ENCODE measurements at places on chromosomes 4 and X.
A peak's percentile ranks its signal among the peaks of the same experiment; 100 is the strongest.

DNA sequence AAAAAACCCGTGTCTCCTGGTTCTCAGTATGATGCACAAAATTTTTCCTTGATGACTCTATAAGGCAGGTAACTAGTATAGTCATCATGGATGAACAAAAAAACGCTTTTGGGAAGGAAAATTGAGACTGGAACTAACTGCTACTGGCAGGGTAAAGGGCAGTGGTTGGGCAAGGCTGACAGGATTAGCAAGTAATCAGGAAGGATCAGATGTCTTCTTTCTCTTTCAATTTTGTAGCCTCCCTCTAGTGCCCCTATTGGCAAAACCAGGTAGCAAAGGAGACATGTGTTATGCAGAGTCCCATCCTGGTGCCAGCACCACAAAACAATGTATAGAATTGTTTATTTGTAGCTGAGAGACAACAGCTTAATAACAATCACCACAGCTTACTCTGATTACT is 12.8 kb upstream of the SLITRK4 start:
- no peak for DNase-seq

DNA sequence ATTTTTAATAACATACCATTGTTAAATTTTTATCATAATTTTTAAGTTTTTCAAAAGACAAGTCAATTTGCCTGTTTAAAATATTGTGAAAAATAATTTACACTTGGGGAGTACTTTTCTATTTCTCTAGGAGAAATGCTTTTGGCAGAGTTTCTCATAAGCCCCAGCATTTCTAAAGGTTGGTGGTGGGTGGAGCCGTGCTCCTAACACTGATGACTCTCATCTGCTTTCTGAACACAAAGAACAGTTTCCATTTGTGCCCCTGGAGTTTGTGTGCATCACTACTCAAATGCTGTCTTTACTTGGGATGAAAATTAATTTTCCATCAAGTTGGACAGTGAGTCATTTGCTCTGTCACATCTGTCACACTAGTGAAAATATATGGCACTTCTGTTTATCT is 57.6 kb downstream of the TNIP2 start:
- no peak for DNase-seq

GRCh38 chr4:140296335-140297220 is 76.9 kb upstream of the SCOC start:
- DNase-seq, result peak; percentile 97

GRCh38 chr4:182010876-182011275 is 232.3 kb upstream of the TENM3 start:
- peak; percentile 76 for DNase-seq

GRCh38 chrX:31136144-31136611 is 64.3 kb upstream of the FTHL17 start:
- no peak for DNase-seq

DNA sequence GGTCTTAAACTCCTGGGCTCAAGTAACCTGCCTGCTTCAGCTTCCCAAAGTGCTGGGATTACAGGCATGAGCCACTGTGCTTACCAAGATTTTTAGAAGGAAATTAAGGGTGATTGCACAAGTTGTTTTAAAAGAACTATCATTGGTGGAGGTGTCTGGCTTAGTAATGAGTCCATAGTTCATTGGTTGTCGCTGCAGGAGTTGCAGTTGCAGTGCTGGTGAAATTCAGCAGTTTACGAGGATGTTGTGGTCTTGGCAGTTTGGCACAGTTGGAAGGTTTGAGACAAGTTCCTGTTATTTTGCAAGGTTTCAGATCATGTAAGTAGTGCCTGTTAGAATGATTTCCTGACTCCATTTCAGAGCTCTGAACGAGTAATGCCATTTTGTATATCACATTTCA is 48.1 kb downstream of the RAB40AL start:
- peak; percentile 11 for DNase-seq

GRCh38 chr4:79308137-79308536 is 17.7 kb downstream of the NAA11 start:
- no peak for DNase-seq

- no peak for DNase-seq
Observed at GRCh38 chr4:107866726-107867125, 42.0 kb downstream of the SGMS2 start.

DNA sequence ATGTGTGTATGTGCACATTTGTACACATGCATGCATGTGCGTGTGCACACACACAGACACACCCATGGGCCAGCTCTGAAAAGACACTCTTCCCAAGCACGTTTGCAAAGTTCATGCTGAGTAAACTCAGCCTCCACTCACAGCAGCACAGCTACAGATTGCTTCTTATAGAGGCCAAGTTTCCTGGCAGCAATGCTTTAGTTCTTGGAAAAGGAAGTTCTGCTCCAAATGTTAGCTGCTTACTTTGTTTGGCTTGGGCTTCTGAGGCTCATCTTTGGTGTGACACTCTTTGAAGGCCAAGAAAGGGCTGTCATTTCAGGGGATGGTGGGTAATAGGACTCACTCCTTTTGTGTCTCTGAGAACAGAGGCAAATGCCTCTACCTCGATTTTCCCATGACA is 6.6 kb downstream of the PLP1 start:
- no peak for DNase-seq

DNA sequence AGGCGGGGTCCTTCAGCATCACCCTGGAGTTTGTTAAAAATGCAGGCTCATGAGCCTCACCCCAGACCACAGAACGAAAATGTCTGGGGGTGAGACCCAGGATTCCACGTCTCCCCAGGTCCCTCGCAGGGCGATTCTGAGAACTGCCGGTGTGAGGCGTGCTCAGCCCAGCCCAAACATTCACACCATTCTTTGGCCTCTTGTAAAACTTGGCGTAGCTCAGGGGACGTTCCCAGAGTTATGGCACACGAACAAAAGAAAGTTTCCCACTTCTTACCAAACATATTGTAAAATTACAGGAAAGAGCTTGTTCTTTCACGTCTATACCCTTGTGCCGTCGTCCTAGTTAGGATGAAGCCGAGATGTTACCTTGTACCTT is 12.9 kb downstream of the CD99 start:
- peak; percentile 76 for DNase-seq

DNA sequence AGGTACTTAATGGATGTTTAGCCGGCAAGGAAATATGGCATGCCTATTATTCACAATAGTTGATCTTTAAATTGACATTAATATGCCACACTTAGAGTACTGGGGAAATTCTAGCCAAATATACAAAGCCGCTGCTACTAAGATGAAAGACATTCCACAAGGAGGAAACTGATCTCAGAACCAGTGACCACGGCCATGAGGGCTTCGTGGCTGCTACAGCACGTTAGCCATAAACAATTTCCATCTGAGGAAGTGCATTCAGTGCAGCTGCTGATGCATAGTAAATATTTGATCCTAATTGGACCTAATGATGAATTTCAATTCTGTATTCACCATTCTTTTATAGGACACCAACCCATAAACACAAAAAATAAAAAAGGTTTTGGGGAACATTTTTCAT is 59.1 kb downstream of the SORBS2 start:
- no peak for DNase-seq

DNA sequence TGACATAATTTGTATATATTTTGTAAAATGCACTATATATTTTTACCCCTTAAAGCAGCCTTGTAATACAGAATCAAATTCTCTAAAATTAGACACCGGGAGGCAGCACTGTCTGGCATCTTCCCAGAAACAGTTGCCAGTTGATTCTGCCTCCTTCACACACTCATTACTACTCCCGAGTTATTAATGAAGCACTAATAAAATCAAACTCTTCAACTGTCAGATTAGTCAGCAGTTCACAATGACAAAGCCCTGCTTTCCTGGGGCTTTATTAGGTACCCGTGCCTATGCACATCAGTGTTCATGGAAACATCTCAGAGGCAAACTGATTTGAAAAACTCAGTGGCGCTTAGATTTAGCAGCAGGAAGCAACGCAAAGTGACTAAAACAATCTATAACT is 103.5 kb upstream of the VEGFC start:
- DNase-seq, result no peak

DNA sequence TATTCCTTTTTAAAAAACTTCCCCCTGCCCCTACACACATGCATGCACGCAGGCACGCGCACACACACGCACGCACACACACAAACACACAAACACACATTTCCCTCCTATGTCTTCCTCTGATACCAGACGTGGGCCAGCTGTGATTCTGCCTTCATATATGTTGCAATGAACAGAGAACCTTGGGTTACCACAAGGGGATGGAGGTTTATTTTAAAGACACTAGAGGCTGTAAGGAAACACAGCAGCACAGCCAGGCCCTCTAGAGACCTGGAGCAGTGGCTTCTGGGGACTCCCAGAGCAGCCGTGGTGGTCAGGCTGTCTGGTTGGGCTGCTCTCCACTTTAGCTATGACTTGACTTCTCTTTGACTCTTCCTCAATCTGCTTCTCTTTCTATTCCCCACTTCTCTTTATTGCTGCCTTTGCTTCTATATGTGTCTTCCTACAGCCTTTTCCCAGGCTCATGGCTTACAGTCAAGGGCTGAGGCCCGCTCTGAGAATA is 3.2 kb upstream of the TLR10 start:
- DNase-seq, result no peak

- DNase-seq, result no peak
Observed at GRCh38 chrX:18674417-18674787, 2.5 kb upstream of the RS1 start.

DNA sequence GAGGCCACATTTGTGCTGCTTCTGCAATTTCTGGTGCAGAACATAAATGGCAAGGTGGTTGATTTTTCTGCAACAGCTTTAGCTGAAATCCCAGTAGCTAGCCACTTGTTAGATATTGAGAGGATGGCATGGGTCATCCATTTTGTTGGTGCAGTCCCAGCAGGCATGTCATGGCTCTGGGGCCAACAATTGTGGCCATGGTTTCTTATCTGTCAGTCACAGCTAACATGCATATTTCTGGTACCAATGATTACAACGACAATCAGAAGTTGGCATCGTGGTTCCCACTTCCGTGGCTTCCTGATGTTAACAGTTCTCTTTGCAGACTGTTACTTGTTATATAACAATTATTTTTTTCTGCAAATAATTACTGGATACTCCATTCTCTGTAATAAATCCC is 42.8 kb upstream of the PRKG2 start:
- DNase-seq, result no peak

- DNase-seq, result no peak
Observed at GRCh38 chr4:153243468-153243867, 39.2 kb downstream of the TRIM2 start.

DNA sequence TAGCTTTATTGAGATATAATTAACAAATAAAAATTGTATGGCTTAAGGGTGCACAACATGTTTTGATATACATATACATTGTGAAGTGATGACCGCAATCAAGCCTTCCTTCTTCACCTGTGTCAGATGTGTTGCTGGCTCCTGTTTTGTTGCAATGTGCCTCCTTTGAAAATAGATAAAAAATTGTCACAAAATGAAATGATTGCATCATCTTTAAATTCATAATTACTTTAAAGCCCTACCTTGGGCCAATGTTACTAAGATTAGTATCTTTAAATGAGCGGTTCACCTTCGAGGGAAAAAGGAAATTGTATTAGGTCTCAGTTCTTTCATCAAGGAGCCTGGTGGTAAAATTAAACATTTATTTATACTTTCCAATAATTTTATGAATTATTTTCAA is 77.3 kb downstream of the GPRIN3 start:
- no peak for DNase-seq

DNA sequence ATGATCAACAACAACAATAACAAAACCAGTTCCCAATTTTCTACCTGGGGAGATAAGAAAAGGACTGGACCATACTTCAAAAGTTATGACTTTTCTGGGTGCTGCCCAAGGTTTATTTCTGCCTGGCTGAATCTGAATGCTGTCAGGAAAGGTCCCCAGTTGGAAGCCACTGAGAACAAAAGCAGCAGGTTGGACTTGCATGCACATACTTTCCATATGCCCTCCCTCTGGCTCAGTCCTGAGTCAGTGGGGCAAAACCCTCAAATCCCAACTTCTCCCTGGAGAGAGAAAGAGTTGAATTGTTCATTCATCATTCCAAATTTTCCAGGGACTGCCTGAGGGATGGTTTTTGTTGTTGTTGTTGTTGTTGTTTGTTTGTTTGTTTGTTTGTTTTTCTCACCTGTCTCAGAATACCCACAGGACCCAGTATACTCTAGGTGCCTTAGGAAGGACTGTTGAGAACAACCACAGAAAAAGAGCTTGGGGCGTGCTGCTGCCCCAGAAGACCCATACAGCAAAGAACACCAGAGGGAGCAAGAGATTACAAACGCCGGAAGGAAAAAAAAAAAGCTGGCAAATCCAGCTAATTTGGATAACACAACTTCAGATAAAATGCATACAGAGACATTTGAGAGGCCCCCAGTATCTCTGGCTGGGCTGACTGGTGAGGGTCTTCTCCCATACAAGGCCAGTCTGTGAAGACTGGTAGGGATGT is 138.9 kb upstream of the INPP4B start:
- DNase-seq, result peak; percentile 16

DNA sequence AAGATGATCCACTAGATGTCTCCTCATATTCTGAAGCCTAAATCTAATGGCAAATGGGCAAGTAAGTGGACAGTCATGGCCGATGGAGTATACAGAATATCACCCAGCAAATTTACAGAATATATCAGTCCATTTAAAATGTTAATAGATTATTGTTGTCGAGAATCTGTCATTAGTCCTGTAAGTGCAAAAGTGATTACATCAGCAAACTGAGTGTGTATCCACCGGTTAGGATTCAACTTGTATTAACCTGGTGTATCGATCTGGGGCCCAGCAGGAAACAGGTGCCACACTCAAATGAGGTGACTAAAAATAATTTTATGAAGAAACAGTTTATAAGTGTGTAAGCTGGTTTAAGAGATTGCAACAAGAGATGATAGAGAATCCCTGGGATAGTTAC is 367.9 kb upstream of the FAM47C start:
- no peak for DNase-seq

DNA sequence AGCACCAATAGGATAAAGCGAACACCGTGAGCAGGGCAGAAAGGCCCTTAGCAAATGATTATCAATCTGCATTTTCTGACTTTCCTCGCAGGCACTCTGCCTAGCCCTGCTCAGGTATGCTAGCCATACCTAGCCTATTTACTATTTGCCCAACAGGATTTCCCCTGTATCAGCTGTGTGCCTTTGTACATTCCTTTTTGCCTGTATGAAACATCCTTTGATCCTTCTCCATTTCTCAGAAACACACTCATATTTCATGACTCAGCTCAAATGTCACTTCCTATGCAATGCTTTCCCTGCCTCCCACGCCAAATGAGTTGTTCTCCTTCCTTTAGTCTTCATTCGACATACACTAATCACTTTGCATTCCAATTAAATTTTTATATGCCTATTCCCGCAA is 37.2 kb downstream of the PCDH7 start:
- DNase-seq, result peak; percentile 23

Measured in AG10803 (cell line).